ENCODE measurements at places on chromosomes 6 and 20. TPM values are rescaled to one million over a fixed set of nuclear protein-coding genes. Genes with fewer than 3 reads are reported as not detected.

FAM83C gene
- not detected for polyA plus RNA-seq

SRMS gene
- polyA plus RNA-seq = not detected

SNTA1 gene
- polyA plus RNA-seq = 7.2 TPM

ISM1 gene
- 7.7 TPM for polyA plus RNA-seq

GMPR gene
- 0.68 TPM for polyA plus RNA-seq

RNF39 gene
- polyA plus RNA-seq = not detected

CGA gene
- not detected for polyA plus RNA-seq

PRDM13 gene
- not detected for polyA plus RNA-seq
